ENCODE measurements at places on chromosomes 1 and 21.

GRCh38 chr1:77994117-77994705 lies 10.5 kb upstream of the DNAJB4 start:
- no peak for DNase-seq

- DNase-seq: no peak
These were observed 1.8 kb downstream of the ESPN start for GRCh38 chr1:6426277-6426971.

DNA sequence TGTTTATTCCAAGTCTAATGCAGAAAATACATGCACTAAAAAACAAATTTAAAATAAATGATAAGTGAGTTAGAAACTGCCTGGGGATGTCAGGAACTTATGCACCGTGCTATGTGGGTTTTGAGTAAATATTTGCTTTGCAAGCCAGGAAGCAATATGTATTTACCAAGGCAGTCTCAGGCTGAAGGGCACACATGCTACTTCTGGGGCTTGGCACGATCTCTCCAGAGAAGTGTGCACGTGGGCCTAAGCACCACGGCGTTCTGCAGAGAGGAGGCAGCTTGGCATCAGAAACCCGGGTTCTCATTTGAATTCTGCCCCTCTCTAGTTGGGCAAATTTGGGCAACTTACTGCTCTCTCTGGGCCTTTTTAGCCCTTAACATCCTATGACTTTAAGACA lies 72.6 kb upstream of the ROR1 start:
- DNase-seq: no peak

DNA sequence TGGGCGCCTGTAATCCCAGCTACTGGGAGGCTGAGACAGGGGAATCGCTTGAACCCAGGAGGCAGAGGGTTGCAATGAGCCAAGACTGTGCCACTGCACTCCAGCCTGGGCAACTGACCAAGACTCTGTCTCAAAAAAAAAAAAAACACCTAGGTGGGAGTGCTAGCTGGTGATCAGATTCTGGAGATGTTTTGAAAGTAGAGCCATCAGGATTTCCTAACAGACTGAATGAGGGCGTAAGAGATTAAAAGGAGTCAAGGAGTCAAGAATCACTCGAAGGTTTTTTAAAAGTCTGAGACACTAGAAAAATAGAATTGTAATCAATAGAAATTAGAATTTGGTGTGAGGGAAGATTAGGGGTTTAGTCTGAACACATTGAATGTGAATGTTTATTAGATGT lies 73.8 kb downstream of the HSF2BP start:
- no peak for DNase-seq

DNA sequence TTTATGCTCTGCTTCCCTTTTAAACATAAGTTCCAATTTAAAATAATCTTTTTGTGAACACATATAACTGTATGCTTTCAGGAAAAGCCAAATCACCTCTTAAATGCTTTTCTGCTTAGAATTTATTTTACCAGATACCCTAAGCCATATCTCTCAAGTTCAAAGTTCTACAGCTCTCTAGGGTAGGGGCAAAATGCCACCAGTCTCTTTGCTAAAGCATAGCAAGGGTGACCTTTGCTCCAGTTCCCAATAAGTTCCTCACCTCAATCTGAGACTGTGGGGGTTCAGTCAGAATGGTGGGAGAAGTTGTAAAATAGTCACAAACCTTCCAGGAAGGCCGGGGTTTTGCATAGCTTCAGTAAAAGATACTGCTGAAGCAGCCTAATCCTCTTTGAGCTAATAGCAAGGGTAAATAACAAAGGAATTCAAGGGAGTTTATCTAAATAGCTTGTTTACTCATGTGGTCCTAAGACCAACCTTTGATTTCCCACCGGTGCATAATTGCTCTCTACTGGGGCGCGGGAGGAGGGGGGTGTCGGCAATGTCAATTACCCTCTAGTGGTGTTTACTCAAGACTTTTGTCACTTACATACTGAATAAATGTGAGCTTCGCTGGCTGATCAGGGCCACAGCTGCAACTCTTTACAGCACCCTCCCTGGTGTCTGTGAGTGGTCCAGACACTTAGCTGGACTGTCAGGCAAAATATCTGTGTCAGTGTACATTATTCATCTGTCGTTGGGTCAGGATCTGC lies 1376.2 kb downstream of the NCAM2 start:
- no peak for DNase-seq
